Mammary microvascular endothelial cell (primary cell): ENCODE measurements at places on chromosomes 6 and 20. TPM values are rescaled to one million over a fixed set of nuclear protein-coding genes. Genes with fewer than 3 reads are reported as not detected.

Gene VSX1
- not detected in 2 replicates for total RNA-seq

Gene KCNK17
- not detected in 2 replicates for total RNA-seq

Gene HLA-DOB
- total RNA-seq = 0.10 and 0.13 TPM in 2 replicates

Gene RHAG
- total RNA-seq = not detected in 2 replicates

Gene HLA-G
- total RNA-seq = not detected in 2 replicates

Gene RAMACL
- 0.20 TPM in 2 replicates for total RNA-seq

Gene PRSS35
- total RNA-seq = not detected in 2 replicates

Gene SLC22A2
- not detected in 2 replicates for total RNA-seq

Gene CCN5
- total RNA-seq = not detected in 2 replicates

Gene CAGE1
- total RNA-seq = not detected in 2 replicates

Gene TRIM10
- total RNA-seq = not detected in 2 replicates

Gene NKAPL
- 0.53 and 1.3 TPM in 2 replicates for total RNA-seq

Gene OR2H1
- total RNA-seq = not detected in 2 replicates

Gene CRYBG1
- total RNA-seq = 24.1 and 24.3 TPM in 2 replicates

Gene TNXB
- 2.5 and 3.3 TPM in 2 replicates for total RNA-seq

Gene LPA
- not detected in 2 replicates for total RNA-seq

Gene CST4
- 0.25 TPM in 1 of 2 replicates, not detected in the other for total RNA-seq

Gene GJA1
- 149 and 151 TPM in 2 replicates for total RNA-seq

Gene NFATC2
- total RNA-seq = 9.4 and 10.7 TPM in 2 replicates

Gene RAE1
- 30.3 and 38.2 TPM in 2 replicates for total RNA-seq

Gene LIME1
- total RNA-seq = 3.9 and 5.5 TPM in 2 replicates

Gene TCF21
- not detected in 2 replicates for total RNA-seq

Gene GPX5
- not detected in 2 replicates for total RNA-seq

Gene KCNK5
- not detected in 2 replicates for total RNA-seq

Gene EBF4
- total RNA-seq = 0.20 TPM in 1 of 2 replicates, not detected in the other

Gene PRSS16
- not detected in 2 replicates for total RNA-seq

Gene FAM217A
- not detected in 2 replicates for total RNA-seq

Gene TTPAL
- 4.5 and 4.8 TPM in 2 replicates for total RNA-seq

Gene NANP
- 7.2 and 8.1 TPM in 2 replicates for total RNA-seq

Gene ALDH8A1
- total RNA-seq = 0.40 TPM in 1 of 2 replicates, not detected in the other

Gene HLA-DOA
- total RNA-seq = not detected in 2 replicates
